H9 (cell line): ENCODE measurements at places on chromosomes 2 and 18. TPM values are rescaled to one million over a fixed set of nuclear protein-coding genes. Genes with fewer than 3 reads are reported as not detected.

TUBA4B gene
- not detected in 2 replicates for total RNA-seq

MYO5B gene
- total RNA-seq: 9.0 and 9.3 TPM in 2 replicates

COL5A2 gene
- total RNA-seq: 10.5 and 13.6 TPM in 2 replicates

SERPINB13 gene
- total RNA-seq: not detected in 2 replicates

SERPINB10 gene
- not detected in 2 replicates for total RNA-seq

CHN1 gene
- 33.9 and 37.0 TPM in 2 replicates for total RNA-seq

HJURP gene
- 49.7 and 52.6 TPM in 2 replicates for total RNA-seq

GREB1L gene
- 2.1 and 2.7 TPM in 2 replicates for total RNA-seq

ABCG8 gene
- not detected in 2 replicates for total RNA-seq

SUCLG1 gene
- total RNA-seq: 37.6 and 40.0 TPM in 2 replicates

TTR gene
- total RNA-seq: not detected in 2 replicates

KIF5C gene
- total RNA-seq: 52.9 TPM in 2 replicates

NEU4 gene
- total RNA-seq: 0.42 and 0.70 TPM in 2 replicates

KCNIP3 gene
- total RNA-seq: 1.5 TPM in 2 replicates

ERBB4 gene
- 0.04 and 0.22 TPM in 2 replicates for total RNA-seq

ST6GAL2 gene
- total RNA-seq: 7.6 and 7.8 TPM in 2 replicates

UGT1A4 gene
- not detected in 2 replicates for total RNA-seq

SRD5A2 gene
- total RNA-seq: not detected in 2 replicates

APOB gene
- 0.26 TPM in 2 replicates for total RNA-seq

FTCDNL1 gene
- total RNA-seq: 0.81 and 2.0 TPM in 2 replicates

CCDC121 gene
- 1.2 and 1.6 TPM in 2 replicates for total RNA-seq
